ENCODE measurements at places on chromosomes 1 and 21.

GRCh38 chr1:214003233-214003632 lies 15.5 kb downstream of the PROX1 start:
- DNase-seq = no peak

DNA sequence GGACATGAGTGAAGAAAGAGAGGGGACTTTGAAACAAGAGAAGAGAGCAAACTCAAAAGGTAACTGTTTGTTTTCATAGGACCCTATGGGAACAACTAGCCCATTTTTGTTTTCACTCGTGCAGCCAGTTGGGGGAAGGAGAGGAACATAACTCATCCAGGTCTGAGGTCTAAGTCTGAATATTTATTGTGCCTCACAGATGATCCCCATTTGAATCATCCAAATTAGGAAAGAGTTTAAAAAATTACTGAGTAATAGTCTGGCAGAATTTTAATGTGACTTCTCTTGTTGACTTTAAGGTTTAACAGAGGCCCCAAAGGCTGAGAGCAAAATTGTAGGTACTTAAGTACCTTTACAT lies 10.4 kb upstream of the TSPAN2 start:
- no peak for DNase-seq

DNA sequence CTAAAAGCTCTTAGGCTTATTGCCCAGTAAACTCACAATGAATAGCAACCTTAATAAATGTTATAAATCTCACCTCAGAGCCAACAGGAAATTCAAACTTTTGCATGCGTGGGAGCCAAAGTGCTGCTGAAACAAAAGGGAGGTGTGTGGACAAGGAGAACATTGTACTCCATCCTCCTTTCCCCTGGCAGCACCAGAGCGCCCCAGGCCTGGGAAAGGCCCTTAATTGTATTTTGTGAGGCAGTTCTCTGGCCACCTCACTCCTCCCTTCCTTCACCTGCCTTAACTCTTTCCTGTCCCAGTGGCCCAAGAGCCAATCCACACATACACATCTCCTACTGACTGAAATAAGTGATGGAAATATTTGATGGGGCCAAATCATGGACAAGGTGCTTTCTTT lies 648.5 kb downstream of the LMO4 start:
- DNase-seq = no peak

DNA sequence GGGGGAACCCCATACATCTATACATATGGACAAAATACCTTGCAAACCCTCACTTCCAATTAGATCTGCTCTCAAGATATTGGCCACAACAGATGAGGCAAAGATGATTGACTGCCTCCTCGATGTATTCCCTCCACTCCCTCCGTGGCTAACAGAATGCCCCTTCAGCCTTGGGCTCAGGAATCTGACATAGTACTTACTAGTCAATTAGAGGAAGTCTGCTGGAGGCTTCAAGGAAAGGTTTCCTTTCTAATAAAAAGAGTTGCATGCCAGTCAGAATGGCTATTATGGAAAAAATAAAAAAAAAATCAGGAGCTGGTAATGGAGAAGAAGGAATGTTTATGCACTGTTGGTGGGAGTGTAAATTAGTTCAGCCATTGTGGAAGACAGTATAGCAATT lies 90.4 kb upstream of the VAV3 start:
- DNase-seq = no peak

DNA sequence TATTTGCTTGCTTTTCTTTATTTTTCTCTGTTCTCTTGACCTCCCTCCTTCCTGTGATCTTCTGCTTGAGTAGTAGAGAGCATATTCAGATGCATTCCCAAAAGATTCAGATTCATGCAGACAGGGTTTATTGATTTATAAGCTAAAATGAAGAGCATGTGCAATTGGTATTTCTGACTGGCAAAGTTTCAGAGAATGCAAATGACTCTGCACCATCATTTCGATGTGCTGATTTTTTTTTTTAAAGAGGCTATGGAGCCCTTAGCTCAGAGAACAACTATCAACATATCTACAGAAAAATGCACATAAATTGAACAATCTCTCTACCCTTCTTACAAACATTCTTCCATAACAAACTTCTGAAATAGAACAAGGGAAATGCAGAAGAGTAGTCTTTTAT lies 312.0 kb downstream of the VAV3 start:
- no peak for DNase-seq

GRCh38 chr1:34101151-34101550 lies 63.9 kb downstream of the CSMD2 start:
- DNase-seq = no peak

DNA sequence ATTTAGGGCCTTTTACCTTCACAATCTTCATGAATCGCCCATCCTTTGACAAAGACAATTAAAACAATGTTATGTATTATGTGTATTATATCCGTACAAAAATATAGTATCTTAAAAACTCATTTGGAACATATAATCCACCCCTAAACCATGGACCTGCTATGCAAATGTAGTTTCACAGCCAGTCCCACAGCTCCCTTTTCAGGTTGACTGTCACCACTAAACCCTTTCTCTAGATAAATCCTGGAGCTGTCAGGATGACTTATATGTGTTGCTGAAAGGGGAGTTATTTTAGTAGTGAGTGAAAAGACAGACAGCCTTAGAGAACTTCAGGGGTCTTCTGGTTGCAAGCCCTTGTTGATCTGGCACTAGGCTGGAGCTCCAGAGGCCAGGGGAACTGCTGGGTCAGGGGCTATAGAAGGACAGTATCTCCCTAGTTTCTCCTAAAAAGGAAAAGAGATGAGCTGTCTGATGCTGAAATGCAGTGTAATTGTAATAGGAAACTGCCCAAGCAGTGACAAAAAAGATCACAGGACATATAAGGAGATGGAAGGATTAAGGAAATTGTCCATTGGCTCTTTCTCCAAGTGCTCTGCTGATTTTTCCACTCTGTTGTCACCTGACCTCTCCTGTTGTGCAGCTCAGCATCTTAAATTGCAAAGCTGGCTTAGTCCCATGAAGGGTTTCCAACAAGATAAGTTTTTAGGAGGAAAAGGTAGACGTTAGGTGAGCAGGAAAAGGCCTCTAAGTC lies 127.7 kb downstream of the S1PR1 start:
- no peak for DNase-seq

DNA sequence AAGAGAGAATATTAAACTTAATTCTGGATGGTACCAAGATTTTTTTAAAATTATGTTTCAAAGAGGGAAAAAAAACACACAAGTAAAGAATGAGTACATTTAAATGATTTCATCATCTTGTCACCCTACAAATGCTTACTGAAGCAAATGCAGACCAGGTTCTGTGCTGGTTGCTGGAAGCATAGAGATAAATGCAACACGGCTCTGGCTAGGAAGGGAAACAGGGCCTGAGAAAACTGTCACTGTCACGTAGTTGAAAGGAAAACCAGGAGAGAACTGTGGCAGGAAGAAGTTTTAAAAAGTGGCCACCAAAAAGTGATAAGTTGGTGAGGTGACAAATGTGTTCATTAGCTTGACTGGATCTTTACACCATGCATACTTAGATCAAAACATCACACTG lies 336.9 kb upstream of the NFIA start:
- DNase-seq = no peak
